Colonic mucosa (tissue), 4 donors: ENCODE measurements at places on chromosomes 2 and 18.

- DNase-seq: no peak
Observed at GRCh38 chr18:36279001-36279400, 18.5 kb upstream of the FHOD3 start.

DNA sequence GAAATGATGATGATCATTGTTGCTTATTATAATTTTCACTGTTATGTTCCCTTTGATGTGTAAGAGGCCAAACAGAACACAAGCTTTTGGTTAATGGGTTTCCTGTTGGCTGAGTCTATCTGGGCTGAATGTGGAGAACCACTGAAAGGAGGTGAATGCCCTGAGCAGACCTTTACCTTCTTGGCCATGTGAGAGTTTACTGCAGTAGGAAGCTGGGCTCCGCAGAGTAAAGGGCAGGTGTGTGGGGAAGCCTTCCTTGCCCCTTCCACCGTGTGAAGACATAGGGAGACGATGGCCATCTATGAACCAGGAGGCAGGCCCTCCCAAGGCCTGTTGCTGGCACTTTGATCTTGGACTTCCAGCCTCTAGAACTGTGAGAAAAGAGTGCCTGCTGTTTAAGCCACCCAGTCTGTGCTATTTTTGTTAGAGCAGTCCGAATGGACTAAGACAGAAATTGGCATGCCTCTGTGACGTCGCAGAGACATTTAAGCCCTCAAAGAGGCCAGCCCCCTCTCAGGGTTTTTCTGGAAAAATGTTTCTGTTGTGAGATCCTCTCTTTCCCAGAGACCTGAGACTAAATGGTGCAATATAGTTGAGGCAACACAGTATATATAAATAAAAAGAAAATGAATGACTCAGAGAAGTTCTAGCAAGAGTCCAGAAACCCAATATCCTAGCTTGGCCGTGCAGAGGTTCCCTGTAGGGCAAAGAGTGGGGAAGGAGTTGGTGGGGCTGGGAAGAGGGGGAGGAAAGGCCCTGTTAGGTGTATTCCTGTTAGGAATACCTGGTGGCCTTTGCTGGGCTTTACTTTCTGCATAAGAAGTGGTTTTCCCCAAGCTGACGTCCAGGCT is 121.9 kb upstream of the LGALSL start:
- DNase-seq: no peak

DNA sequence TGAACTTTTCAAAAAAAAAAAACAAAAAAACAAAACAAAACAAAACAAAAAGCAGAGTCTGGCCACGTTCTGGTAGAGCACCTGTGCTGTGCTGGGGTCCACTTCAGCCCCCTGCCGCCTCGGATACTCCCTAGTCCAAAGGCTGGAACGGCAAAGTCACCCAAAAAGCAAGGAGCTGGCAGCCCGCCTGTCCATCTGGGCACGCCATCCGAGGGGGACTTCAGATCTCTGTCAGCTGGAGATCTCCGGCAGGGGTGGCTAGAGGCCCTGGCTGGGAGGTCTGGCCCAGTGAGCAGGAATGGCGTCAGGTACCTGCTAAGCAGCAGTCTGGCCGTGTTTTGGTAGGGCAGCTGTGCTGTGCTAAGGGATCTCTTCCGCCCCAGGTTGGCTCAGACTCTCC is 152.3 kb upstream of the ZNF516 start:
- DNase-seq: no peak

- no peak for DNase-seq
Observed at GRCh38 chr2:45731141-45731540, 79.7 kb downstream of the PRKCE start.

GRCh38 chr2:169664600-169664977 is 29.6 kb downstream of the CFAP210 start:
- no peak for DNase-seq

DNA sequence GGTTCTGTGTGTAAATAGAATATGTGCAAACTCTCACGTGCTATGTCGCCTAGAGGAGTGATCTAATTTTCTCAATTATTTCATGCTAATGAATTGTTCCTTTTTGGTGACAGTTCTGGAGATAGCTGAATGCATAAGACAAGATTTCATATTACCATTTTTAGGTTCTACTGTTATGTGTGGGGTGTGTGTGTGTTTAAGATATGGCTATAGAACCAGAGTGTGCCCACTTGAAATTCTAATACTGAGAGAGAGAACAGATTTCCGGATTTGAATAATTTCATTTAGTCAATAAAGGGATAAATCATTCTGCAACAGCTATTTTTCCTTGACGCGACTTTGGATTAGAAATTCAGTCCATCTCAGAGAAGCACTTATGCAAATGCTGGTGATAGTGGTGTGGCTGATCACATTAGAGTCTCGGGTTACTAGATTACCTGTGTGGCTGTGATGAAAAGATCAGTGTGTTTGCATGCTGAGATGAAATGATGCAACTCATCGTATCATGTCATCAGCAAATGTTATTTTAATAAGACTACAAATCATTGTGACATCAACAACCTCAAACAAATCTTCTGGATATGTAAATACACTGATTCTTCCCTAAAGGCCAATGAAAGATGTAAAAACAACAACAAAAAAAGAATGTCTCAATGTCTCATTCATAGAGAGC is 415.9 kb downstream of the EPHA4 start:
- no peak for DNase-seq

DNA sequence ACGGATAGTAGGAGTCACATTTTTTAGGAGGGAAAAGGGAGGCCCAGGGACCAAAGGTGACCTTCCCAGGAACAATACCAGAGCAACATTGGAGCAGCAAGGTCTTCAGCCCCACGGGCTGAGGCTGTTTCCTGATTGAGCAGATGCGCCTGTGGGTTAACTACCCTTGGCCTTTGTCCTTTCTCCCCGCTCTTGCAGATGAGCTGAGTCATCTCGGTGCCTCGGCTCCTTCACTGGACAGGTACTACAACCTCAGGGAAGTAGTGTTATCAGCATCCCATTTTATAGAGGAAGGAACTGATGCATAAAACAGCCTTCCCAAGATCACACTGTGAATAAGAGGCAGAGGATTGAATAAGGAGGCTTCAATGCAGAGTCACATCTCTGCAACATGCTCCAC is 43.5 kb downstream of the DHRS9 start:
- no peak for DNase-seq

DNA sequence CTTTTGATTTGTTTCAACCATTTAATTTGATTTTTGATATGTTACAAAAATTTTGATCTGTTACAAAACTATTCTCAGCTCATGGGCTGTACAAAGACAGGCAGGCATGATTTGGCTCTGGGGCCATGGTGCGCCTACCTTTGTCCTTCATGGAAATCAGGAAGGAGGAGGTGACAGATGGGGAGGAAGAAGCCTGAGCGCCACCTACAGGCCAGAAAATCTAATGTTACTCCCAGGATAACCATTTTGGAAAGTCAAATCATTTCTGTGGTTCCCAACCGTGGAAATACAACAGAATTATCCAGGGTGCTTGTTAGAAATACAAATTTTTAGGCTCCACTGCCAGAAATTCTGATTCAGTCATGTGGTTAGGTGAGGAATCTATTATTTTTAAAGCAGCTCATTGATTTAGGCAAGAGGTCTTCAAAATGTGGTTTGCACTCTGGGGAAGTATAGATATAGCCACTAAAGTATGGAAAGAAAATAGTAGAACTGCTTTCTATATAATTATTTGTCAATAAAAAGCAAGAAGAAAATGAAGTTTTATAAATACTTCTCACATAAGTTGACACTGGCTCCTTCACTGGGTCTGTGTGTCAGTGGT is 93.9 kb downstream of the EVA1A start:
- peak; percentile 32 for DNase-seq

DNA sequence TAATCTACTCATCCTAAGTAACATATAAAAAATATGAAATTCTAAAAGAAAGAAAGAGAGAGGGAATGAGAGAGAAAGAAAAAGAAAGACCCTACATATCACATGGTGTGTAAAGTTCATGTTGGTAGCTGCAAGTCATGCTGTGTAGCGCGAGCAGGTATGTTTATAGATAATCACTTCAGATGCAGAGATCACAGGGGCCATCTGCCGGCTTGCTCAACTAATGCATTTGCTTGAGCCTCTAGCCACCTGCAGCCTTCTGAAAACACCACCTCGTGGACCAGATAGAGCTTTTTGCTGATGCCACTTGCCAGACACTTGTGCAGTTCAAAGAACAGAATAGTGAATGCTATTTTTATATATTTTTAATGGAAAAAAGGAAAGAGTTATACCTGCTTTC is 37.6 kb downstream of the CDH7 start:
- DNase-seq: peak; percentile 21

DNA sequence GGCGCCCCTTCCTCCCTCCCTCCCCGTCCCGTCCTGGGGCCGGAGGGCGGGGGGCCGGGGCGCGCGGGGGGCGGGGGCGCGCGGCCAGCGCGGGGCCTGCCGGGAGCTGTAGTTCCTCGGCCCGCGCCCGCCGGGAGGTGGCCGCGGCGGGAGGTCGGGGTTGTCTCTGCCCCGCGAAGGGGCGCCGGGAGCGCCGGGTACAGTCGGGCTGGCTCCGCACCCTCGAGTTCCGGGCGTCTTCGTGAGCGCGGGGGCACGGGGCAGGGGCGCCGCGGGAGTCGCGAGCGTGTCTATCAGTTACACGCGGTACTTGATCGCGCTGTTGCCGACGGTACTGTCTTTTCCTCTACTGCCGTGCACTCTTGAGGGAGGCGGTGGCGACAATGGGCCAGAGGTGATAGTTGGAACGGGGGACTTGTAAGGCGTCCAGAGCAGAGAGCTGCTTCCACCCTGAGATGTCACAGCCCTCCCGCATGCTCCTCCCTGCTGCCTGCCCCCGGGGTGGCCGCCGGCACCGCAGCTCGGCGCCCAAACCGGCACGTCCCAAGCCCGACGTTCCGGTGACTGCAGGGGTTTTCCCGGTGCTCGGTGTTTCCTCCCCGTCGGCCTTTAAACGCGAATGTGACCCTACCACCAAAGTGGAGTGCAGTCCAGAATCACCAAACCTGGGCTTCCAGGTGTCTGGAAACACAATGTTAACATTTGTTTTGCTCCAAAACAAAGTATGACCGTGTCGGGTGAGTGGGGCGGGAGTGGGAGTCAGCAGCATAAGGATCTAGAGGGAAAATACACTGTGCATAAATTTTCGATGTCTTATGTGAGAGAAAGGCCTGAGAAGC is at the start of gene PRKD3:
Gene PRKD3 (minus strand): TSS at position 48 of the 839 bp plus-strand sequence. CDS start 8,309 bp downstream, outside the sequence.
- peak; percentile 77 for DNase-seq

- DNase-seq: no peak
Observed at GRCh38 chr18:46042571-46043123, 29.4 kb downstream of the PSTPIP2 start.

GRCh38 chr2:9203006-9203405 is 3.6 kb upstream of the ASAP2 start:
- no peak for DNase-seq

DNA sequence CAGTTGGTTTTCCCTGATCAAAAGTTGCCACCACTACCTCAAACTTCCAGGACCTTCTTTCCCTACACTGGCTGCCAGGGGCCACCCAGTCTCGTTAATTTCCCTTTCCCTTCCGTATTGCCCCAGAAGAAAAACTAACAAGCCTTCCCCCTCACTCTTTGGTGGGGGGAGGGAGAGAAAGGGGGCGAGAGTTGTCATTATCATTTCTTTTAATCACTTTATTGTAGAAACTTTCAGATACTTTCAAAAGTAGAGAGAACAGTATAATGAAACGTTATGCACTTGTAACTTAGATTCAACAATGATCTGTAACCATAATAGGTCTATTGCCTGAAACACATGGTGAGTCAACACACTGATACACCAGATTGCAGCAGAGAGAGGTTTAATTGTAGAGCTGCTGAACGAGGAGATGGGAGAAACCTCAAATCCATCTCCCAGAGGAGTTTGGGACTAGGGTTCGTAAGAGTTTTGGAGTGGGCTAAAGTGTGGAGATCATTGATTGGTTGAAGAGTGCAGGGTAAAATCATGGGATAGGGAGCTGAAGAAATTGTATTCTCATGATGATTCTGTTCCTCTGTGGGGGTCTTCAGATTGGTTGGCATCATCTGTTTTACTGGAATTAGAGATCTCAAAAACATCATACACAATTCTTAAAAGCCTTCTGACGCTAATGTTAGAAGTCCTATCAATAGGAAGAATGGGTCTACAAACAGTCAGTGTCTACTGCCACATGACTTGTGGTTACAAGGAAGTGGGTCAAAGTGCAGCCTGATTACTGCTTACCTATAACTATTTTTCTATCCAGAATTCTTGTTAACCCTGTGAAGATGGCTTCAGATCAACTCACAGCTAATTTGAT is 2.6 kb upstream of the RNF149 start:
- DNase-seq: no peak

DNA sequence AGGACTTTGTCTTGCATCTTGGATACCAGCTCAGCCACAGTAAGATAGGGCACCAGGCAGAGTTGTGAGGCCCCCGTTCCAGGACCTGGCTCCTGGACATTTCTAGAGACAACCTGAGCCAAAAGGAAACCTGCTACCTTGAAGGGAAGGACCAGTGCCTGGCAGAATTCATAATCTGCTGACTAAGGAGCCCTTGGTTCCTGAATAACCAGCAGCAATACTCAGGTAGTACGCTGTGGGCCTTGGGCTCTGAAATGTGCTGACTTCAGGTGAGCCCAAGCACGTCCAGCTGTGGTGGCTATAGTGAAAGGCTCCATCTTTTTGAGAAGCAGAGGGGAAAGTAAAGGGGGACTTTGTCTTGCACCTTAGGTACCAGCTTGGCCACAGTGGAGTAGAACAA is 28.5 kb downstream of the SERPINB11 start:
- no peak for DNase-seq

- DNase-seq: peak; percentile 29
Observed at GRCh38 chr2:196275646-196276352, 104.4 kb upstream of the STK17B start.

DNA sequence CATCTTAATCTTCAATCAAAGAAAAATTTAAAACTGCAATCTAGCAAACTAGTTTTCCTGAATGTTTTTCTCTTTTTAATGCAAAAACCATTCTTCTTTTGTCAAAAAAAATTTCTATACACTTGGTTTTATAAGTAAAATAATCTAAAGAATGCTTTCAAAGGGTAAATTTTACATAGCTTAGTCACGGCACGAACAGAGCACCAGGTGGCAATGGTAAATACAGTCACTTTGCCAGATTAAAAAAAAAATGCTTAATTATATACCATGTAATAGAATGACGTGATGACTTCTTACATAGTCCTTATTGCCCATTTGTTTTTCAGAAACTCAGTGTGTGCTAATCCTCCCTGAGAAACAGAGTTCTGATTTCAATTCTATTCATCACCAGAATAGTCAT is 10.4 kb downstream of the FEZ2 start:
- DNase-seq: no peak

DNA sequence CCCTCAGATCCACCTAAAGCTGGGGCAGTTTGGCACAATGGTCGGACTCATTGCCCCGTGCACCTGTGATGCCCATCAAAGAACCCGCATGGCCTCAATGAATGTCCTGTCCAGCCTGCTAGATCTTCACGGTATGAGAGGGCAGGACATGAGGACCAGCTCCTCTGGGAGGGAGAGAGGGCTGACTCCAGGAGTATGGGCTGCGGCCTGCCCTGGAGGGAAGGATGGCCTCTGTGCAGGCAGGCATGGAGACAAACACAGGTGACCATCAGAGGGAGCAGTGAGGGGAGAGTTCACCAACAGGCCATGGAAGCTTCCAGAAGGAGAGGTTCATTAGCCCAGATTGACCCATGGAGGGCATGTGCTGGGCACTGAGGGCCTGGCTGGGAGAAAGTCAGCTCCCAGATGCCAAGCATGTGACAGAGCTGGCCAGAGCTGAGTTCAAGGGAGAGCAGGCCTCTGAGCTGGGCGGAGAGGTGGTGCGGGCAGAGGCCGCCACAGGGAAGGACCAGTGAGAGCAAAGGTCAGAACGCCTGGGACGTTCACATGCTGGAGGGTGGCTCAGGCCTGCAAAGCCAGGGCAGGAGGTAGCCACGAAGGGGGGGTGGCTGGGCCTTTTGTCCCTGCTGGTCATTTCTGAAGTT is 36.2 kb downstream of the HJURP start:
- DNase-seq: no peak

- DNase-seq: no peak
Observed at GRCh38 chr2:128500138-128500800, 181.6 kb upstream of the HS6ST1 start.
